ENCODE measurements at places on chromosomes 16 and 17. TPM values are rescaled to one million over a fixed set of nuclear protein-coding genes. Genes with fewer than 3 reads are reported as not detected.

DNA sequence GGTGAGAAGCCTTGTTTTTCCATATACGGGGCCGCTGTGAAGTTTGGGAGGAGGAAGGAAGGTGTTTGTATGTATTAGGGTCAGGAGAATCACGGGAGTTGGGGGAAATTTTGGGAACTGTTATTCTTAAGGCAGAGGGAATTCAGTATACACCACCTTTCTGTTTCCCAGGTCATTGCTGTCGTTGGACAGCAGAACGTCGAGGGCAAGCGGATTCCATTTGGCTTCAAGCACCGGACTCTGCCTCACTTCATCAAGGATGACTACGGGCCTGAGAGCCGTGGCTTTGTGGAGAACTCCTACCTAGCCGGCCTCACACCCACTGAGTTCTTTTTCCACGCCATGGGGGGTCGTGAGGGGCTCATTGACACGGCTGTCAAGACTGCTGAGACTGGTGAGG is 17.6 kb downstream of the POLR2A start:
- no peak for DNase-seq

GRCh38 chr17:69593351-69593715 is 178.8 kb downstream of the MAP2K6 start:
- DNase-seq: no peak

DNA sequence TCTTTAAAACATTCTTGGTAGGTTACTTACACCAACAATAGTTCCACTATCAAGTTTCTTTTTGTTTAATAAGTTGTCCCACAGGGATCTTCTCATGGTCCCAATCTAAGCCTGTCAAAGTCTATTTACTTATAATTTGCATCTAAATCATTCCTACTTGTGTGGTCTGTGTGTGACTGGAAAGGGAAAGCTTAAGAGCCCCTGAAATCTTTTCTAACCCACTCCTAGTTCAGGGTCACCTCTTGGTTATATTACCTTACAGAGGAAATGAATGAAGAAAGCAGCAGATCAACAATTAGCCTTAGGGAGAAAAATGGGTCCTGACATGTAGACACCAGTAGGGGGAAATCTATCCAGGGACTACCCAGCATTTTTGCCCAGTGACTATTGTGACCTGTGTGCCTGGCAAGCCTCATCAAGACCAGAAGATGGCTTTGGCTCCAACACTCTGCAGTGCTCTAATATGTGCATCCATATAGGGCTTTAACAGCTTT is 110.4 kb upstream of the HAS3 start:
- no peak for DNase-seq

The SMTNL2 gene
- total RNA-seq: 2.6 TPM

The ZSCAN32 gene
- total RNA-seq: 15.0 TPM

DNA sequence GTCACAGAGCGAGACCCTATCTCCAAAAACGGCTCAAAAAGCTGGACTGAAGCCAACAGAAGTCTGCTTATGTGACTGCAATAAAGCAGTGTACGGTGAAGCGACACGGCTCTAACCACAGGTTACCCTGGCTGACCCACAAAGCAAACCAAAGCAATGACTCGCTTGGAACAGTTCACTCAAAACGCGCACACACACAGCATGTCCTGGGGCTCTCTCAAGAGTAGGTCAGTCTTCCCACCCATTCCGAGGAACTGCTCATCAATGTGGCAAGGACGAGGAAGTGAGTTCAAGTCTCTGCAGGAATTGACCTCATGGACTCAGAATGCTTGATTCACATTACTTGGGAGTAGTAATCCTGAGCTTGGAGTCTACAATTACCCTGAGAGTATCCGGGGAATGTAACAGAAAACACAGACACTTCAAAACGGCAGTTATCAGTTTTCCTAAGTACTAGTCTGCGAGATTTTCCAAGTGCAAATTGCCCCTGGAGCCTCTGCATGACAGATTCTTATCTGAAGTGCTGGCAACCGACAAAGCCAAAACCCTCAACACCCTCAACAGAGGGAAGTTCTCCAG is 25.4 kb downstream of the PELP1 start:
- no peak for DNase-seq

GRCh38 chr16:53982631-53983042 is 278.7 kb downstream of the FTO start:
- DNase-seq: no peak

The OTOA gene
- total RNA-seq: 0.21 TPM

The MYH2 gene
- total RNA-seq: 0.28 TPM

The ADAD2 gene
- total RNA-seq: not detected

- no peak for DNase-seq
Observed at GRCh38 chr17:82019690-82020571, 2.7 kb downstream of the CENPX start.

- DNase-seq: no peak
Observed at GRCh38 chr17:82314727-82315605, 2.4 kb downstream of the CD7 start.

The BORCS6 gene
- 11.9 TPM for total RNA-seq

The MPO gene
- total RNA-seq: not detected

- no peak for DNase-seq
Observed at GRCh38 chr16:49424961-49425360, 51.4 kb downstream of the C16orf78 start.

Measured in thoracic aorta (tissue), 2 donors.